ENCODE measurements at places on chromosomes 1 and 21.

- DNase-seq: no peak
Observed at GRCh38 chr21:31181082-31181750, 142.9 kb upstream of the KRTAP19-8 start.

- no peak for DNase-seq
Observed at GRCh38 chr1:158716335-158716734, 4.2 kb downstream of the OR6K3 start.

DNA sequence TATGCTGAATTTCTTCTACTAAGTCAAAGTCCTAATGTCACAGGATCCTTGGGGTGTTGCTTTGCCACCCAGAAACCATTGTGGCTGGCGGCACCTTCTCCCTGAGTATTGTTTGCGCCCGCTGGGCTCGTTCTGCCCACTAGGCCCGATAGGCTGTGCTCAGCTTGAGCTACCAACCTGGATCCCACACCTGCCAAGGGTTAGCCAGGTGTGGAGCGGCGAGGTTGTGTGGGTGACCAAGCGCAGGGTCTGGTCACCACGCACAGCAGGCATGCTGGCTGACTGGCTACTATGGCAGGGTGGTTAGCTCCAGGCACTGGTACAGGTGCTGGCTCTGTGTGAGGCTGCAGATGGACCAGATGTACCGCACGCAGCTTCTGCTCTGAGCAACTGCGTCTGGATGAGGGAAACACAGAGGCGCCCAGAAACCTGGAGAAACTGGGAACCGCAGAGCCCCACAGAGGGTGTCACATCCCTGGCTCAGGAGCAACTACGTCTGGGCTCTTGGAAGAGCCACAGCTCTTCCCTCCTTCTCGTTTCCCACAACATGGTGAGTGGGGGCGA lies 50.3 kb upstream of the SCYL3 start:
- no peak for DNase-seq

DNA sequence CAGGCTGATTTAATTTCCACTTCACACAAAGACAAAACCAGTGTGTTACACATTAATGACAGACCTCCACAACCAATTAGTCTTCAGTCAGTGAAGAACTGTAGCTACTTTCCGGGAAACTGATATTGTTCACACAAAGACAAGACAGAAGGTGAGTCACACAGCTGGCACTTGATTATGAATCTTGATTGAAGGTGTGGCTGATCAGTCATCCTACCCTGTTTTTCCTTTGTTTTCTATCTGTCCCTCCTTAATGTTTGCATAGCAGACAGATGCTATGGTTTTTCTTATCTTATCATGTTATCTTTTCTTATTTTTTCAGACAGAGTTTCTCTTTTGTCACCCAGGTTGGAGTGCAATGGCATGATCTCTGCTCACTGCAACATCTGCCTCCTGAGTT lies 185.1 kb upstream of the GREM2 start:
- no peak for DNase-seq

DNA sequence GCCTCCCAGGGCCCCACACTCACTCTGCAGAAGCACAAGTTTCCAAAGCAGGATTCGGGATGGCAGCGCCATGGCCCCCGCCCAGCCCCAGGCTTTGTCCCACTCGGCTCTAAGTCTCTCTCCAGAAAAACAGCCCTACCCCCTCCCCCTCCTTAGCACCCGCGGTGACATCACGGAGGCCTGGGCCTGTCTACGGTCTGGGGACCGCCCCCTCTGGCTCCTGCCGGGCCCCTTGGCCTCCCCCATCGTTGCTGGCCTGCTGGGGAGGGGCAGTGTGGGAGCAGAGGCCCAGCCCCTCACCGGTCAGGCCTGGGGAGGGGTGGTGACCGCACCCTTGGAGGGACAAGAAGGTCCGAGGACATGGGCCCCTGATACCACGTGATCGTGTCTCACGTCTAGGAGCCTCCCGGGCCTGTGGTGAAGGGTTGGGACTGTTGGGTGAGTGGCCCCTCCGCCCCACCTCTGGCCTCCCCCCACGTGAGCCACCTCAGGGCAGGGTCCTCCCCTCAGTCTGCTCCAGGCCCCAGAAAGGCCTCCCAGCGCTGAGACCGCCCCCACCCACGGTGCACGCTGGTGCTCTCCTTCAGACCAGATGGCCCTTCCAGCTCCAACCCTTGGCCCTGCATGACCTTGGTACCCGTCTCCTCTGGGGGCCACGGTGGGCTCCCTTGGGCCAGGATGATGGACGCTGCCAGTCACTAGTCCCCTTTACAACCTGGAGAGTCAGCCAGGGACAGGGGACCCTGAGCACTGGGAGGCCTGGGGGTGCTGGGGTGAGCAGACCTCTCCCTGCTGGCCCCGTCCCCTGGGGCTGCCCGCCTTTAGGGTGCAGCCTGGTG lies at the start of gene MXRA8:
Gene MXRA8, minus strand, starts transcription at position 123 of the 839 bp plus-strand sequence. Its CDS starts 51 bp downstream, at position 72.
- no peak for DNase-seq

DNA sequence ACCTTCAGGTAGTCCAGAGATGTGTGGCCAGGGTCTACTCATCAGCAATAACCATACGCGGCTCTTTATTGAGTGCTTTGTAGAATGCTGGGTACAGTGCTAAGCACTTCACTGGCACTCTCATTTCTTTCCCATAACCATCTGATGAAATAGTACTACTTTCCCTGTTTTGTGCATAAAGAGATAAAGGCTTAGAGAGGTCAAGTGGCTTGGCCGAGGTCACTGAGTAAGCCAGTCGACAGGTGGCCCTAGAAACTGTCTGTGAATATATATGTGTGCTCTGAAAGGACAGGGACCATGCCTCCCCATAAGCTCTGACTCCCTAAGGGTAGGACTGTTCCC lies 52.8 kb downstream of the NENF start:
- DNase-seq: no peak

DNA sequence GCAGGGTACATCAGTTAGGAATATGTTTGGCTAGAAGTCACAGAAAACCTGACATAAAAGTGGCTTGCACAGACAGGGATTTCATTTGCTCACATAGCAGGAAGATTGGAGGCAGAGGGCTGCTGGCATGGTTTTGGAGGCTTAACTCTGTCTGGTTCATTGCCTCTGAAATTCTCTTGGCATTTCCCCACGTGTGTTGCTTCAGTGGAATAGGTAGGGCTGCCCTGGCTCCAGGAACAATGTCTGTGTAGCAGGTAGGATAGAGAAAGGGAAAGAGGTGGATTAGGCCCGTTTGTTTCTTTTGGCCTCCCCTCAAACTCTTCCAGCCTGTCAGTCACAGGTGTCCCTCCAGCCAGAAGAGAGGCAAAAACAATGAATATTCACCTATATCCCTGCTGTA lies 20.5 kb upstream of the SIPA1L2 start:
- DNase-seq: no peak

DNA sequence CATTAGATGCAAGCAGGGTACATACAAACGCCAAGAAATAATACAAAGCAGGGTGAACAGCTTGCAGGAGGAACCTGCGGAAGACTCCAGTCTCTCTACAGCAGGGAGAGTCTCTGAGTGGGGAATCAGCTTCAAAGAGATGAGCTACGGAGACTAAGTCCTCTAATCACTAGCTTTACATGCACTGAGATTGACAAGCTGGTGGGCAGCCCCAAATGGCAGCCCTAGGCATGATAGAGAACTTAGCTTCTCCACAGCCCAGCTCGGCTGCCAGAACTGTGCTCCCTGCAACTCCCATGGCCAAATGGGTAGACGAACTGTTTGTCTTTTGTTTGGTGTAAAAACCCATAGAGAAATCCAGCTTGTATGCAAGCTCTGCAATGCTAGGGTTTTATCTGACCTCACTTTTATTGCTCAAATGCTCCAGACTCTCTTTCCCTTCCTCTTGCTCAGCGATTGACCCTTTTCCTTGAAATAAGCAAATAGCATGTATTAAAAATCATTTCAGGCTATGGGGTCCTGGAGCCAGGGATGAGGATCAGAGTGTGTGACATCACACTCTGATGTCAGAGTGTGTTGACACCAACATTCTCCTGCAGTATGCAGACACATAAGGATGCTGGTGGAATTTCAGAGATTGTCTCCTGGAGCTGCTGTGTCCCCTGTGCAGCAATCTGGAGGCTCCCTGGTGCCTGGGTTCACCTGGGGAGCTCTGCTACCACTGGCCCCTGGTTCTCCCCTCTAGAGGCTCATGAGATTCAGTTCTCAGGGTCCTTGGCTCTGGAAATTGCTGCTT lies 238.5 kb downstream of the TTLL7 start:
- no peak for DNase-seq

GRCh38 chr1:226965581-226966440 lies 25.7 kb downstream of the COQ8A start:
- no peak for DNase-seq

- DNase-seq: no peak
Observed at GRCh38 chr1:165434281-165434680, 10.6 kb downstream of the RXRG start.

GRCh38 chr21:37530901-37531351 lies 164.4 kb downstream of the DYRK1A start:
- no peak for DNase-seq

GRCh38 chr1:233394860-233395717 lies 67.6 kb downstream of the MAP3K21 start:
- DNase-seq: no peak

DNA sequence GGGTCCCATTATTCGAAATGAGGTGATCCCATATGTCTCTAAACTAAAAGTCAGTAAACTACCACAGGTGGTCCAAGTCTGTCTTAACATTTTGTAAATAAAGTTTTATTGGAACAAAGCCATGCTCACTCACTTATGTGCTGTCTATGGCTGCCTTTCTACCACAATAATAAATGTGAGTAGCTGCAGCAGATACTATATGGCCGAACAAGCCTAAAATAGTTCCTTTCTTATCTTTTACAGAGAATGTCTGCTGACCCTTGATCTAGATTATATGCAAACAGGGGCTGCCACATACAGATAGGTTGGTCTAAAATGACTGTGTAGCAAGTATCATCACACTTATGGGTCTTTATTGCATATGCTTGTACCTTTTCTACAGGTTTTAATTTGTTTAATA lies 140.0 kb downstream of the VAV3 start:
- DNase-seq: no peak

GRCh38 chr1:182183606-182184005 lies 122.1 kb upstream of the ZNF648 start:
- DNase-seq: no peak

DNA sequence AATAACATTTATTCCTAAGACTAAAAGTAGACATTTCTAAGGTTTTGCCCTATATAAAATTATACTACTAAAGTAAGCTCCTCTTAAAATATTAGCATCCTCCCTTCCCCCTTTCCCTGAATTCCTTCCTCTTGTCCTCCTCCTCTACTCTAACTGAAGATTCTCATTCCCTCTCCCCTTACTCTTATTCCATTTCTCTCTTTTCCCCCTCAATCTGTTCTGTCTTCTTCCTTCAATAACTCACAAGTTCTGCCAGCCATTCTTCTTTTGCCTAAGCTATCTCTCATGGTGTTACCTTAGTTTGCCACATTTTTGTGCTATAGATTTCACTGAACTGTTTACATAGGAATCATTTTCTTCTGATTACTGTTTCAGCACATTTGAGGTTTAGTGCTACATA lies 10.7 kb downstream of the LRIF1 start:
- DNase-seq: no peak

DNA sequence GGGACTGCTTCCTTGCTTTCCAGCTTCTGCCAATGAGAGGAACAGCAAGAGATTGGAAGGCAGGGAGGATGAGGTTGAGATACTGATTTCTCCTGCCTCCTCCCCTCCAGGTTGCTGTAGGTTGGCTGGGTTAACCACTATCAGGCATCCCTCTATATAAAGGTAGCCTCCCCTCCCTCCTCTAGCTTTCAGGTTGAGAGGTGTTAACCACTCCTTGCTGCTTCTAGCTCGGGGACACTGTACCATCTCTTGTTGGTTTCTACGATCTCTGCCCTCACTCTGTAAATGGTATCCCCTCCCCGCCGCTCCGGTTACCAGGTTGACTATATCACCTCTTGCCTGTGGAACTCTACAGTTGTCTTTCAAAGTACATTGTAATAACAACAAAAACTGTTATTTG lies 16.7 kb downstream of the LPAR3 start:
- no peak for DNase-seq

- no peak for DNase-seq
Observed at GRCh38 chr1:68917456-68917855, 420.6 kb upstream of the DEPDC1 start.

GRCh38 chr1:150476754-150477153 lies 10.5 kb upstream of the TARS2 start:
- no peak for DNase-seq

DNA sequence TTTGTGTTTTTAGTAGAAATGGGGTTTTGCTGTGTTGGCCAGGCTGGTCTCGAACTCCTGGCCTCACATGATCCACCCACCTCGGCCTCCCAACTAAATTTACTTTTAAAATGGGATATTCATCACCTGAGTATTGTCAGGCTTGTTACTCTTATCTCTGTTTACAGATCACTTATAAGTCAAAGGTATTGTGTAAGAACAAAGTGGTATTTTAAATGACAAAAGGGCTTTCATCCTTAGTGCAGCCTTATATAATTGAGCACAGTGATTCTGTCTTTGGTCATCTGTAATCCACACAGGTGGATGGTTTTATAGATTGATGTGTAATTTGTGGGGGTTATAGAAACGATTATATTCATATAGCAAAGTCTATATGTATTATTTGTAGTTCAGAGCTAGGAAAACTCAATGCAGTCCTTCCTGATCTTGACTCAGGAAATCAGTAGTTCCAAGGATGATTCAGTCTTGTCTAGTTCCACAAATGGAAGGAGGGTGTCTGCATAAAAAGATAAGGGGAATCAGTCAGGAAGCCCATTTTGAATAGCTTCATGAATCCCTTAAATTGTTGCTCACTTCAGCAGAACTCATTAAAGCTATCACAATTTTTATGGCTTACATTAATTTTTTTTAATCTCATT lies 34.6 kb downstream of the STXBP3 start:
- DNase-seq: no peak

DNA sequence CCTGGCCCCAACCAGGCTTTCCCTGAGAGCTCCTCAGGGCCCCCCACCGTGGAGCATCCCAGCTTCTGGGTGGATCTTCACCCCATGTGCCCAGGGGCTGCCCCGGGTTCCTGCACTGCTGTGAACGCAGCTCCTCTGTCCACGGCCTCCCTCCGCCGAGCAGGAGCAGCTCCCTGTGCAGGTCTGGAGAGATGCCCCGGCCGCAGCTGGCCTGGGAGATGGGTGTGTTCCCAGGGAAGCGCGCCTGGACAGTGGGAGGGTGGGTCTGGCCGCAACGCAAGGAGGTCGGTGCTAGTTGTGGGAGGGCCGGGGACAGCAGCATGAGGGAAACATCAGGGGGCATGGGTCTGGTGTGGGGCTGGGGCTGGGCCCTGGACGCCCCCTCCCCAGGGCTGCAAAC lies 71.3 kb downstream of the MORN1 start:
- DNase-seq: no peak

Measured in mesothelial cell of epicardium (in vitro differentiated cells).